T47D (cell line): ENCODE measurements at places on chromosomes 7 and 10.

DNA sequence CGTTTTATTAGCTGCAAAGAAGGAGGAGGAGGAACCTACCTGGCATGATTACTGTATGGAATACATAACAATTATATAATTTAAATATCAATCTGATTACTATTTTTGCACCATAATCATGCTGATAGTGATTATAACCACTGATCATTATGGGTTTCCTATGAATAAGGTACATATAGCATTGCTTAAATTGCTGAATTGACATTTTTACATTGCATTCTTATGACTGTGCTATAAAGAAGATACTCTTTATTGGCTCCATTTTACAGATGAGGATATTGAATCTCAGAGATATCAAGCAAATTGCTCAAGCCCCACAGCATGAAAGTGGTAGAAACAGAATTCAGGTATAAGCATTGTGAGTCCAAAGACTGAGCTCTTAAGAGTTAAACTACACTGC is 23.1 kb downstream of the DKK1 start:
- no peak for DNase-seq

- no peak for DNase-seq
Measured at GRCh38 chr10:130717083-130717482, 580.9 kb downstream of the GLRX3 start.

GRCh38 chr7:16786257-16786656 is 18.5 kb downstream of the AGR2 start:
- peak; percentile 55 for DNase-seq

- peak; percentile 28 for DNase-seq
Measured at GRCh38 chr7:55148571-55148970, 129.8 kb downstream of the EGFR start.

DNA sequence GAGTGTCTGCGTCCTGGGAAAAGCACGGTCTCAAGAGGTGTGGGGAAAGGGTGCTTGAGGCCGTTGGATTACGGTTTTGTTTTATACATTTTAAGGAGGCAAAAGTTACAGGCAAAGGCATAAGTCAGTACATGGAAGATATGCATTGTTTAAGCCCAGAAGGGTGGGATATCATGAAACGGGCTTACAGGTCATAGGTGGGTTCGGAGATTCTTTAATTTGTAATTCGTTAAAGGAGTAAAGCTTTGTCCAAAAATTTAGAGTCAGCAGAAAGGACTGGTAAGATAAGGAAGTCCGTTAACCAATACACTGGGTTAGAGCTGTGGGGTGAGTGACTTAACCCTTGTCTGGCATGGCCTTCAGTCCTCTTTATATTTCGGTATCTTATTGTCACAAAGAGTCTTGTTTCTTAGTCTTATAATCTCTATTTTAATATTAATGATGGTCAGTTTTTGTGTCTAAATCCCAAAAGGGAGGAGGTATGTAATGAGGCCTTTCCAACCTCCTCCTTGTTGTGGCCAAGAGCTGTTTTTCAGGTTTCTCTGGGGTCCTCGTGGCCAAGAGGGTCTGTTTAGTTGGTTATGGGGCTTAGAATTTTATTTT is 12.7 kb downstream of the TSPAN14 start:
- no peak for DNase-seq

- DNase-seq = no peak
Measured at GRCh38 chr10:3874990-3875841, 90.2 kb upstream of the KLF6 start.

GRCh38 chr7:26944501-26945358 is 80.3 kb upstream of the SKAP2 start:
- no peak for DNase-seq

DNA sequence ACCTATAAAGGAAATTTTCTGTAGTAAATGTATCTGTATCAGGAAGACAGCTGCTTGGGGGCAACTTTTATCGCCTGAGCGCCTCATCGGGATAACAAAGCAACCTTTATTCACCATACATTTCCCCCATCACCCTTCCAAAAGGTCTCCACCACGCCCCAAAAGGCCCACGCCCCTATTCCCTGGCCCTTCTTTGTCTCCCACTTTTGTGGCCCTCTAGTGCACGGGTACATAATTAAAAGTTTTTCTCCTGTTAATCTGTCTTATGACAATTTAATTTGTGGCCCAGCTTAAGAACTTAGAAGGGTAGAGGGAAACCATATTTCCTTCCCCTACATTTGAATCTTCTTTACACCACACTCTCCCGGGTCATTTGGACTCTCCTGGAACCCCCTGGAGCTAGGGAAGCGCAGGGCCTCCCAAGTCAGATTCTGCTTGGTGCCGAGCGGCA is 625 bp downstream of the RP9 start:
- DNase-seq = no peak

DNA sequence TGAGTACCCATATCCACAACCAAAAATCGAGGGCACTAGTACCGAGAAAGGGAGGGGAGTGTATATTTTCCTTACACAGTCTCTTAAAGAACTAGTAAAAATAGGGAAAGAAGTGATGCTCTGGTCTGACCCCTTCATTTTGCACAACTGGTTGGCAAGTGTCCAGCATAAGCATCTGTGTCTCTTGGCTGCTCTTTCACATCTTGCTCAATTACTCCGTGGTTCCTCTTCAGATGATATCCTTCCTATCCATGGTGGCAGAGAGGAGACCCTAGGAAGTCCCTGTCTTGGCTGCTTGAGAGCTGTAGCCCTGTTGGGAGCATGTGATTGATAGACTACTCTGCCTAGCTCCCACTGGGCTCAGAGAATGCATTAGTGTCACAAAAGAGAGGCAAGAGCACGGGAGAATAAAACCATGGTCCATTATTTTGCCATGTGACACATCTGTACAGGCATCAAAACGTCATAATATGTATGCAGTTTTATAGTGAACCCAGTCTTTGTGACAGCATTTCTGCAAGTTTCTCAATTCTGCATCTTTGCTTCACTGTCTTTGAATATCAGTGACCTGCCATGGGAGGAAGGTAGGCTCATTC is 111.8 kb upstream of the ANKRD1 start:
- DNase-seq = no peak

GRCh38 chr10:48330269-48330668 is 23.8 kb downstream of the MAPK8 start:
- DNase-seq = no peak

DNA sequence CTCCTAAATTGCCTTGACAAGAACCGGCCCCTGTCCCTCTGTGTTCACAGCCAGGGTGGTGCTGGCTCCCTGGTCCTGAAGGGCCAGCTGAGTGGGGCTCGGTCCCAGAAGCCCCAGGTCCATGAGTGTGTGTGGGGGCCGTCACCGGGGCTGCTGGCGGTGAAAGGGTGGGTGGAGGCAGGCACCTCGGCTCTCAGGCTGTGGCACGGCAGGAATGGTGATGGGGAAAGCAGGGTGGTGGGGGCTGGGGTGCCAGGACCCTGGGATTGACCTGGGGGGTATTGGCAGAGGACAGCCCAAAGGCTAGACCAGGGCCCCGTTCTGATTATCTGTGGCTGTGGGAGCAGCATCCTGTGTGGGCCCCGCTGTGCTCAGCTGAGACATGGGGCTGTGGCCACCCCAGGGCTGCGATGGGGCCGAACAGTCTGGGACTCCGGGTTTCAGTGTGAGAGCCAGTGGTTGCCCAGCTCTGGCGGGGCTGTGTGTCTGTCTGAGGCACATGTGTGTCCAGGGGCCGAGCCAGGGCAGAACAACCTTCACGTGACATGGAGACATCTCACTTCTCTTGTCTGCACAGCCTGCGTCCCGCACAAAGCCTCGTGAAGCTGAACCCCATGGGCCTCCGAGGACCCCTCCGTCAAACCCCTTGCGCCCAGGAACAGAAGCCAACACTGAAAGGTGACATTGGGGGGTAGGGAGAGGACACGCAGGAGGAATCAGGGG is 144.2 kb downstream of the ELFN1 start:
- no peak for DNase-seq

DNA sequence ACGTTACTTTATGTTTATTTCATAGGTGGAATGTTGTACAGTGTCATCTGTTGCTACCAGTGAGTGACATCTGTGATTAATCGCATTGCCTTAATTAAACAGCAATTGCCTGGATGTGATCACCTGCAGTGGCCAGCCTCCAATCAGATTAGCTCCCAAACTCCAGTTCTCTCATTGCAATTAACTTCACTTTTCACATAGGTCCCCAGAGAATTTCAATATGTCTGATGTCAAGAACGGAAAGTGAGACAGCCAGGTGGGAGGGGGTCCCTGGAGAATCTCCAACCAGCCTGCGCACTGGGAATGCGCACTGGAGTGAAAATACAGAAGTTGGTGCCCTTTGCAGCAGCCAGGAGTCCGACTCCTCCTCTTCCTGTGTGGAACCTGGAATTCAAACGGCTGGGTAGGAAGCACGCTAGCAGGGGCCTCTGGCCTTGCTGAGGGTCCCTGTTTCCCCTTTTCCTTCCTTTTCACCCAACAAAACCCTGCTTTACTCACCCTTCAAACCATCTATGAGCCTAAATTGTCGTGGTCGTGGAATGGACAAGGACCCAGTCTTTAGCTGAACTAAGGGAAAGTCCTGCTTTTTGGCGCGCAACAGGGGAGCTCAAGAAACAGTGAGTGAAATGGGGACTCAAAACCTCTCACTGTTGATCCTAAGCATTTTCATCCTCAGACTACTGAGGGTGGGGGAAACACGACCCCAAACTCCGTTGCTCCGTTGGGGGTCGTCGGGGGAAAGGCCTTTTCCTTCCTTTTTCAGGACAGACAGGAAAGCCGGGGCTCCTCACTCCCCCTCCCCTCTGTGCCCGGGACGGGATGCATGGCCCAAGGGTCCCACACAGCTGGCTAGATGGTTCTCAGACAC is 1355.5 kb upstream of the LRRTM3 start:
- DNase-seq = peak; percentile 62

- no peak for DNase-seq
Measured at GRCh38 chr7:7157177-7157886, 25.0 kb upstream of the C1GALT1 start.

- peak; percentile 9 for DNase-seq
Measured at GRCh38 chr7:89549768-89550167, 604.5 kb upstream of the STEAP1 start.

DNA sequence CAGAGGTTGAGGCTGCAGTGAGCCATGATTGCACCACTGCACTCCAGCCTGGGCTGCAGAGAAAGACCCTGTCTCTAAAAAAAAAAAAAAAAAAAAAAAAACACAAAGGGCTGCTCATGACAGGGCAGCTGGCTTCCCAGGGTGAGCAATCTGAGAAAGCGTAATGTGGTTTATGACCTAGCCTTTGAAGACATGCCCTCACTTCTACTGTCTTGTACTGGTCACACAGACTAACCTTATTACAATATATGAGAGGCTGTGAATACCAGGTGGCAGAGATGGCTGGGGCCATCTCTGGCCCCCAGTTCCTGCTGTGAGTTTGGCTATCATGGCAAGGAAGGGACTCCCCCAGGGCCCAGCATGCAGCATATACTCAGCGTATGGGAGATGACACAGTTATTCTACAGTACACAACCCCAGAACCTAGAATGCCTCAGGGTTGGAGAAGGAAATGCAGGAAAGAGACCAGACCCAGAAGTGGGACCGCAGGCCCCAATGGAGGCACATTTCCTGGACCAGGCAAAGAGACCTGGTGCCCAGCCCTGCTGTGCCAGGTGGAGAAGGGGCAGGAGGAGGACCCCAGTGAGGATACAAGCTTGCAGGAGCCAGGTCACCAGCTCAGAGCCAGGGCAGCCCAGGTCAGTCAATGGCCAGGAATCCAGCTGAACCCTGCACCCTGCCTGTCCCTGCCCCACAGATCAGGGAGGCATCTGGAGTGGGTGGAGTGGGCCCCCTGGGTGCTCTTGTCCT is 26.3 kb downstream of the NPTX2 start:
- no peak for DNase-seq

- DNase-seq = no peak
Measured at GRCh38 chr10:101650863-101651262, 44.1 kb downstream of the FBXW4 start.

DNA sequence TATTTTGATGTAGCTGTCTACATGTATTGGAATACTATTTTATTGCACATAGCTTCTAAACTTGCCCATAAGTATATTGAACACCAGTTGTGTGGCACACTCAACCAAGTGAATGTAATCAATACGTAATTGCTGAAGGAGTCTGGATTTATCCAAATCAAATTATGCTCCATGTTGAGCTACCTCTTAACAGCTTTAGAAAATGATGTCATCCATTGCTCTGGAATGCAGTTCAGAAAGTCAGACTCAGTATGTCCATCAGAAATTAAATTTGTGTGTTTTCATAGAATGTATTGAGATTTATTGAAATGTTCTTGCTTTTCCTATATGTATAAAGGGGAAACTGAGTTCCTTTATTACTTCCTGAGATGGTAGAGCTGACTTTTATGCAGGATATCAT is 25.0 kb upstream of the CCAR1 start:
- no peak for DNase-seq

- DNase-seq = peak; percentile 69
Measured at GRCh38 chr10:99431190-99431760, 851 bp upstream of the GOT1 start.

DNA sequence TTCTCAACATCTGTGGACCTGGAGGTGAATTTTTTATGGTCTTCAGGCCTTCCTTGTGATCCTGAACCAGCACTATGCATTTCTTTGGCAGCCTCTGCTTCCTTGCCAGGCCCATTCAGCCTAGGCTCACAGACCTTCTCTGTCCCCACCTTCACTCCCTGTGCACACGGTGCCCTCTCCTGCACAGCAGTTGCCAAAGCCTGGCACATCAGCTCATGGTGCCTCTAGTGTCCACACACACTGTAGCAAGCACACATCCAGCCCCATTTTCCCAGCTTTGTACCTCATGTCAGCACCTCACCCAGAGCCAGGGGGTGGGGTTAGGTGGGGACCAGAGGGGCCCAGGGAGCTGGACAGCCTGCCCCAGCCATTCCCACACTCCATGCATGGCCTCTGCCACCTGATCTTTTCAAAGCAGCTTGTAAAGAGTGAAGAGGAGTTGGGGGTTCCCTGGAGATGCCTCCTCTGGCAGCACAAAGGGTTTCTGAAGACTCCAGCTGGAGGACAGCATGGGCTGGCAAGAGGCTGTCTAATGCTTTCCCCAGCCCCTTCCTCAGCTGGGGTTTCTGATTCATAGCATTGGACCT is 57.9 kb upstream of the TMEM72 start:
- peak; percentile 88 for DNase-seq

DNA sequence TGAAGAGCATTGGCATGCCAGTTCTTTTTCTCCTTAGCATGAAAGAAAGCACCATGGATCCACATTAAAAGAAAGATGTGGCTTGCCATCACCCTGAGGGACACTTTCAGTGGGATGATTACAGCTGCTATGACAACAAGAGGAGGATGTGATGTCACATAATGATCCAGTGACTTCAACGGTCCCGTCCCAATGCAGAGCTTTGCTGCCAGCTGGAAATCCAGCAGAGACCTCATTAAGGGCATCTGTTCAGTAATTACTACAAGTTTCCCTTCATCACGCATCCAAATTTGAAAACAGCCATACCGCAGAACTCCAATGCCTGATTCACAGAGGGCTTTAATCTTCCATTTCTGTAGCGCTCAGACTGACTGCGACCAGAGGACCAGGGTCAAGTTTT is 206.6 kb downstream of the LSM5 start:
- no peak for DNase-seq

- DNase-seq = no peak
Measured at GRCh38 chr10:78744491-78745090, 324.2 kb upstream of the ZMIZ1 start.

GRCh38 chr10:43845121-43845520 is 196.4 kb upstream of the ZNF32 start:
- peak; percentile 66 for DNase-seq
